ENCODE measurements at places on chromosomes 4 and X.

DNA sequence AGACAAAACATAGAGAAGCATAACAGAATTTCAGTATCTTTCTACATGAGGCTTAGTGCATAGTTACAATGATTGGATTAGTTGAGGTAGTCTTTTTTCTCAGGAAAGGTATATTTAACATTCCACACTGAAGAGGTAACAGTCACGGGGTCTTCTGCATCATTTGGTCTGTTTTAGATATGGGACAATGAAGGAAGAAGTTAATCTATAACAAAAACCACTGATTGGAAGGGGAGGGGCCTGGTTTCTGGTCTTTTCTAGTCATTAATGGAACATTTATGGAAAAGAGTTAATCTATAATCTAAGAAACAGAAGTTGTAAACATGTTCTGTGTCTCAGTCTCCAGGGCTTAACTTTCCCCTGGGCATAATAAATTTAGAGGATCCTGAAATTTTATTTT, 37.3 kb upstream of the HPSE start:
- no peak for DNase-seq

- DNase-seq: no peak
Measured at GRCh38 chr4:108110450-108110849, 58.3 kb downstream of the LEF1 start.

DNA sequence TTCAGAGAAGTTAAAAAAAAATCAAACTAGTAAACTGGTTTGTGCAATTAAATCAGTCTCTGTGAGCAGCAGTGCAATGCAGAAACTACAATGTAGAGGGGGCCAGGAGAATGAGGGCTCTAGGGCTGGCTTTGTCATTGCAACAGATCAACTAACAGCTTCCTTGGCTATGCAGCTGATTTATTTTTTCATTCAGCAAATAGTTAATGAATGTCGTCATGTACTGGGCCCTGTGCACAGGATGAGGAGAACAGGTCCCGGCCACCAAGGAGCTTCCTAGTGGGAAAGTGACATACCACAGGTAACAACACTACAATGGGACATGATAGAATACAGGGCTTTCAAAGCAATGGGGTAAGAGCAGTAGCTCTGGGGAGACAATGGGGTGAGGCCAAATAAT, 190.1 kb downstream of the NSUN7 start:
- no peak for DNase-seq

DNA sequence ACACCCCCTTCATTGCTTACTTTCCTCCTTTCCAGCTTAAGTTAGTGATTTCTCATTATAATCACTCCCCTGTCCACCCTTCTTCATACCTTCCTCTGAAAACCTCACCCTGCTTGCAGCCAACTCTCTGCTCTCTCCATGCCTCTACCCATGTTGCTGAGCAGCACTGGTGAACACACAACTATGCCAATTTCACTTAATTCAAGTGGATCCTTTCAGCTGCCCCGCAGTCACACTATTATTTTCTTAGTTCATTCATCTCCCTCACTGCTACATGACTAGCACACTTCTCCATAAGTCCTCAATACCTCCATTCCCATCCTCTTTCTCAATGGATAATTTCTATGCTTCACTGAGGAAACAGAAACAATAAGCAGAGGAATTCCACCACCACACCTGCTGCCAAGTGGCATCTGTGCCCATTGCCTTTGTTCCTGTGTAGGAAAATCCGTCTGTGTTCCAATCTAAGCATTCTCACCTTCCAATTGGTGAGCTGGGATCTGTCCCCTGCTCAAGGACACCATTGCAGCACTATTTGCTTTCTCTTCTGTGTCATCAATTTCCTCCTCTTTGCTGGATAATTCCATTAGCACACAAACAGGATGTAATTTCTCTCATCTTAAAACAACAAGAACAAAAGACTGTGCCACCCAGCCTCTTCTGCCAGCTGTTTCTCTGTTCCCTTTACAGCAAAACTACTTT, 25.2 kb upstream of the PRSS48 start:
- DNase-seq: no peak

- no peak for DNase-seq
Measured at GRCh38 chrX:24464498-24464835, 619 bp upstream of the PDK3 start.

DNA sequence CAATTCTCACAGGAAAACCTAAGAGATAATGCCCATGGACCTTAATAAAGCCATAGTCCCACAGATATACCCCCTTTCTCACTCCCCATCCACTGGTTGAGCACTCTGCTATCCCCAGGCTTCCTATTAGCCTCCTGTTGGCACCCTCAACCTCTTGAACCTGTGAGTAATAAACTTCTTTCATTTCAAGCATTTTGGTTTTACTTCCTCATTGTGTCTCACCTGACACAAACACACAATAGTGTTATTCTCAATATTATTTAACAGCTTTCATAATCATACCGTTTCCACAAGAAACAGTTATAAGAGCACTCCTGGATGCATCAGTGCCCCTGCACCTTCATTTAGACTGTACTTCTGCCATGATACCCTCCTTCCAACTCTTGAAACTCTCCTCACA, 56.8 kb downstream of the TRPC5 start:
- no peak for DNase-seq

GRCh38 chr4:116092961-116093360, 979.5 kb upstream of the NDST4 start:
- DNase-seq: no peak

GRCh38 chr4:74546057-74546456, 101.1 kb downstream of the AREG start:
- DNase-seq: no peak

DNA sequence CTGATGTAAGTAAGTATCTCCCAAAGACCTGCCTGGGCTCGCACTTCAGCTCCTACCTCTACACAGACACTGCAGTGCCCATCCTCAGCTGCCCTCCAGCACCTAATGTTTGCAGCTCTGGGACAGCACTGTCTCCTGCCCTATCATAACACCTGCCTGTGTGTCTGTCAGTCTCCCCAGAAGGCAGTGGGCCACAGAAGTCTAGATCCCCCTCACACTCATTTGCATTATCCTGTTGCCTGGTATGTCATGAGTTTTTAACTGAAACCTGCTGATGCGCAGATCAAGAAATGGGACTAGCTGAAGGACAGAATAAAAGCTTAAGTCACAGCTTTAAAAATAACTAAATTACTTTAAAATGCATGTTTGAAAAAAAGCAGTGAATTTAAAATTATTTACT, 43.0 kb downstream of the LRP2BP start:
- no peak for DNase-seq

GRCh38 chr4:140363558-140363957, 9.9 kb upstream of the SCOC start:
- peak; percentile 8 for DNase-seq

- DNase-seq: no peak
Measured at GRCh38 chr4:93828332-93828994, at the start of gene ATOH1. ATOH1 (plus strand) TSS chr4:93828753; CDS start chr4:93828927, 174 bp downstream.

GRCh38 chr4:174254613-174255012, 28.9 kb downstream of the FBXO8 start:
- no peak for DNase-seq

- no peak for DNase-seq
Measured at GRCh38 chr4:73409978-73410548, 6.0 kb downstream of the ALB start.

DNA sequence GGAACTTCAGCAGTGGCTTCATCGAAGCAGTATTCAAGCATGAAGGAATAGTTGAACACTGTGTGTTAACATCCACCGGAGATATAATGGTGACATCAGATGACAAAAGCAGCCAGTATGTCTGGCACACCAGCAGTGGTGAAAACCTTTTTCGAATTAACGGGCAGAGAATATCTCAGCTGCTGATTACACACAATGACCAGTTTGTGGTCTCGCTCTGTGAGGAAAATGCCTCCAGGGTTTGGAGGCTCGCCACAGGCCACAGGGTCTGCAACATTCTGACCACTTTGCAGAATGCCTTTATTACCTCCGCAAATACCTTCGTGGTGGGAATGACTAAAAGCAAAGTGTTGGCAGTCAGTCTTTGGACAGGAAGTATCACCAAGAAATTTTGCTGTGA, 201.5 kb downstream of the NWD2 start:
- DNase-seq: no peak

DNA sequence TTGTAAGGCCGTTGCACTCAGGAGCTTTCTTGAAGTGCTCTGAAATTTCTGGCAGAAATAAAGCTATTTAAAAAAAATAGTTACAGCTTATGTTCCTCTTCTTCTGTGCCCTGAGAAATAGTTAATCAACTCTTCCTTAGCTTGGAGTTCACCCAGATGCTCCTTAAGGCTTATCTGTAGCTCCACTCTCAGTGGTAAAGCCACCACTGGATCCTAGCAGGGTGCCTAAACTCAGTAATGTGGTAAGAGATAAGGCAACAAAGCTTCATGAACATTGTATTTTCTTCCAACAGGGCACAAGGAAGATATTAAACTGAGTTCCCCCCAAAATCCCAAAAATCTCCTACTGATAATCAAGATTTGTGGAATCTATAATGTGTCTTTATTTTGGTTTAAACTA, 299.5 kb downstream of the MAPK10 start:
- DNase-seq: no peak

GRCh38 chr4:5958199-5958735, 60.0 kb downstream of the C4orf50 start:
- no peak for DNase-seq

DNA sequence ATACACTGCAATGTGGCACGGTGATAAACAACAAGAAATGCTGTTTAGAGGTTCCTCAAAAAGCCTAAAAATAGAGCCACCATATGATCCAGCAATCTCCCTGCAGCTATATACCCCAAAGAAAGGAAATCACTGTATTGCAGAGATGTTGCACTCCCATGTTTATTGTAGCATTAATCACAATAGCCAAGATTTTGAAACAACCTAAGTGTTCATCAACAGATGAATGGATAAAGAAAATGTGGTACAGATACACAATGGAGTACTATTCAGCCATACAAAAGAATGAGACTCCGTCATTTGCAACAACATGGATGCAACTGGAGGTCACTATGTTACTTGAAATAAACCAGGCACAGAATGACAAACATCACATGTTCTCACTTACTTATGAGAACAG, 365.8 kb upstream of the DIPK2B start:
- DNase-seq: no peak

DNA sequence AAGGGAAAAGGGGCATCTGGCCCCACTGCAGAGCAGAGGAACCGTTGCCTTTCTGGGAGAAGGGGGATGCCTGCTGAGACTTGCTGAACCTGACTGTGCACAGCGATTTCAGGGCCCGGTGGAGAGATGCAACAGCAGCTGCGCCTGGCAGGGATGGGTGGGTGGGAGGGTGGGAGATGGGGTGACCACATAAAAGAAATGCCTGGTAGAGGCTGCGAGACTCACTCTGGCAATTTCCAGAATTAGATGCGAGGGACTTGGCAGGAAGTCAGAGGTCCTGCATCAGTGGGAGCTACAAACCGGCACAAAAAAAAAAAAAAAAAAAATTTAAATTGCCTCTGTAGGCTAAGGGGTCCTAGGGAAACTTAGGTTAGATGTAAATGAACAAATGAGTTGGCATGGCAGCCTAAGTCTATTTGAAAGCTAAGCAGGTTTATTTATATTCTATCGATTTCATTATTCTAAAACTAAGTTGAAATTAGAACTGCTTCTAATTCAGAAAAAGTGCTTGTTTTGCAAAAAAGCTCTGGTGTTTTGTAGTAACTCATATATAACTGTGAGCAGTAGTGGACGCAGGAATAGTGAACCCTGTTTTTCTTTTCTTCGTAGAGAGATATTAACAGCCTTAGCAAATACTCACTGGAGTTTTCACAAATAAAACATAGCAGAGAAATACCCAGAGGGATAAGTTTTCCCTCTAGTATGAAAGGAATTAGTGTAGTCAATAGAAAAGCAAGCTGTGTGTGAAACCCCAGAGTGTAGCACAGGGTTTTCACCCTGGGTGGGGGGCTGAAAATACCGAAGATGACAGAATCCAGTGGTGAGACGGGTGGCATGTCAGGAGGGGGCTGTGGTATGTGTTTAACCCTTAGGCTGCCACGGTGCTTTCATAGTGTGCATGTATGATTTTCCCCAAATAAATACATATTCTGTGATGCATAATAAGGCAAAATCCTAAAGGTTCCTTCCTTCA, 130.1 kb downstream of the EGF start:
- no peak for DNase-seq

- no peak for DNase-seq
Measured at GRCh38 chr4:94181815-94182214, 25.9 kb upstream of the SMARCAD1 start.

GRCh38 chr4:165439981-165440380, 61.2 kb downstream of the CPE start:
- no peak for DNase-seq

DNA sequence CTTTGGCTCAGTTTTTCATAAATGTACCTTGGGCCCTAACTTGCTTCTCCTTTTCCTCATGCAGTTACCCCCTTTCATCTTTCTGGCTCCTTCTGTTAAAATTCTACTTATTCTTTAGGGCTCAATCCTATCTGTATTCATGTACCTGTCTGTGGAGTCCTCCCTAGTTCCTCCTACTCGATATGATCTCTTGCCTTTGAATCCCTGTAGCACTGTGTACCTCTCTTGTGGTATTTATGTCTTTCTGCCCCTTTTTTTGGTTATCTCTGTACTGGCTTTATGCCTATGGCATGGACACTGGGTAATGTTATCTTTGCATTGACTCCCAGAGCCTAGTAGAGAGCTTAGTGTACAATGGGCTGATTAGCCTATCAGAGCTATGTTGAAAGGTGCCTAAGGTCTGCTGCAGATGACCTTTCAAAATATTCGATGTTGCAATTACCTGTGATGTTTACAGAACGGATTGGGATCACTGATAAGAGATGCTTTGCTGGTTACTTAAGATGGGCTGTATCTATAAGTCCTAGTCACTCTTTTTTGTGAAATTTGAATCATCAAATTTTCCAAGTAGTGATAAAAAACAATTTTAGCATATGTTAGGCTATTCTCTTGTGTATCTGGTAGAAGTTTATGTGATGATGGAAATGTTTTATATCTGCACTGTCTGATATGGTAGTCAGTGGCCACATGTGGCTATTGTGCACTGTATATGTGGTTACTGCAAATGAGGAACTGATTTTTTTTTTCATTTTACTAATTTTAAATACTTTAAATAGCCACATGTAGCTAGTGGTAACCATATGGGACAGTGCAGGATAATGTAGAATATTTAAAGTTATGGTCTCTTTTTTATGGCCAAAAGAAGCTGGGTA, 33.5 kb downstream of the TMEM164 start:
- DNase-seq: no peak

DNA sequence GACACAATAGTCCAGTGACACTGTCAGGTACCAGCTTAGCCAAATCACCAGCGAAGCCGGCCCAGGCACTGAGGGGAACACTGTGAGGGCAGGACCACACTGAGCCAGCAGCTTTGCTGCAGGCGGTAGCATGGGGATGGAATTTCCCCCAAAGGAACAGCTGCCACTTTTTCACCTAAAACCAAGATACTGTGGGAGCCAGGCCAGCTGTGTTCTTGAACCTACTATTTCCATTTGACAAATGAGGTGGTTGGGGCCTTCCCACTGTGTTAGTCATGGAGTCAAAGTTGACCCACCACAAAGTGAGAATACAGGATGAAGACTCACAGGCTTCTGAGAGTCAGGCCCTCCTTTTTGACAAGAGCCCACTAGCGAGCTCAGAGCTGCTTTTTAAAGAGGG, 70.7 kb upstream of the SH3RF1 start:
- no peak for DNase-seq
